ENCODE measurements at places on chromosomes 5 and 9.

DNA sequence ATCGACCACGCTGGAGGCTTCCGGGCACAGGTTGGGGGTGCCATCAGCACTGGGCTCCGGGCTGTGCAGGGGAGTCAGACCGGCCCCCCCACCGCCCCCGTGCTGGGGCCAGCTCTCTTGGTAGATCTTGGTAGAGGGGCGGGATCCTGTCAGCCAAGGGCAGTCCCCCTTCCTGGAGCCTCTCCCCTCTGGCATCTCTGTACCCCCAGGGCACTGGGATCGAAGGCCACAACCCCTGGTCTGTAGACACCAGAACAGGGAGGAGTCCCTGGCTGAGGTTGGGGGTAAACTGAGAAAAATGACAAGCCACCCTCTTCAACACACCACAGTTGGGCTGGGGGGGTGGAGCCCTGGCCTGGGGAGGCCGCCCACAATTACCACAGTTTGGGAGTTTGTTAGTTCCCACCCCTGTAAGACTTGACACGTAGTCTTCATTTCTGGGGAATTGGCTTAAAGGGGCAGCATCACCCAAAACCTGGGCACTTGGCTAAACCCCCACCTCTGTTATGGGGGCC, 882 bp downstream of the CERCAM start:
- no peak for DNase-seq

GRCh38 chr9:79395755-79396154, 176.0 kb upstream of the TLE4 start:
- peak; percentile 81 for DNase-seq

GRCh38 chr9:136196404-136197083, 8.4 kb downstream of the LHX3 start:
- DNase-seq, result peak; percentile 47

DNA sequence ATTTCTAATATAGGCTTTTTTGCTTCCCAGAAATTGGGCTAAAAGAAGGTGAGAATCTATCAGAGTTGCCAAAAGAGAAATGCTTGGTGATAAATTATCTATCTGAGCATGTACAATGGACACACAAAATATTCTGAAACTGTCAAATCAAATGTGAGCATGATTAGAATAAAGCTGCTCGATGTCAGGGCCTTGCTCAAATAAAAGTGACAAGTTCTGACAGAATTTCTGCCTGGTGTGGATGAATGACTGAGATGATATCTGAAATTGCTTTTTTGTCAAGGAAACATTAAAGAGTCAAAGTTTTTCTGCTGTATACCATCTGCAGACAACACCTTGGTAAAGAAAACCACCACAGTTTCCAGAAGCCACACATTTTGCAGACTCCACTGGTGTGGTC, 128.8 kb downstream of the GABRG2 start:
- no peak for DNase-seq

DNA sequence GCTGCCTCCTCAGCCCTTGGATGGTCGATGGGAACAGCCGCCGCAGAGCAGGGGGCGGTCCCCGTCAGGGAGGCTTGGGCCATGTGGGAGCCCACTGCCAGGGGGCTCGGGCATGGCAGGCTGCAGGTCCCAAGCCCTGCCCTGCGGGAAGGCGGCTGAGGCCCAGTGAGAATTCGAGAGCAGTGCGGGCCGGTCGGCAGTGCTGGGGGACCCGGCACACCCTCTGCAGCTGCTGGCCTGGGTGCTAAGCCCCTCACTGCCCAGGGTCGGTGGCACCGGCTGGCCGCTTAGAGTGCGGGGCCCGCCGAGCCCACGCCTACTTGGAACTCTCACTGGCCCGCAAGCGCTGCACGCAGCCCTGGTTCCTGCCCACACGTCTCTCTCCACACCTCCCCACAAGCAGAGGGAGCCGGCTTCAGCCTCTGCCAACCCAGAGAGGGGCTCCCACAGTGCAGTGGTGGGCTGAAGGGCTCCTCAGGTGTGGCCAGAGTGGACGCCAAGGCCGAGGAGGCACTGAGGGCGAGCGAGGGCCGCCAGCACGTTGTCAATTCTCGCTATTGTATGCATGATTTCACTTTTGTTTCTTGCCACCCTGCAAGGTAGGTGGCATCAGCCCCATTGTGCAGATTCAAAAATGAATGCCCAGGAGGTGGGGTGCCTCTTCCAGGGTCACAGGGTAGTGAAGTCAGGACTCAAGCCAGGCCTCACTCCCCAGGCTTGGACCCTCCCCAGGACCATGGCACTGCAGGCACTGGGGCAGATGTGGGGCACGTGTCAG, 48.6 kb downstream of the COL15A1 start:
- DNase-seq, result no peak

GRCh38 chr5:57566914-57567313, 84.3 kb upstream of the ACTBL2 start:
- no peak for DNase-seq

DNA sequence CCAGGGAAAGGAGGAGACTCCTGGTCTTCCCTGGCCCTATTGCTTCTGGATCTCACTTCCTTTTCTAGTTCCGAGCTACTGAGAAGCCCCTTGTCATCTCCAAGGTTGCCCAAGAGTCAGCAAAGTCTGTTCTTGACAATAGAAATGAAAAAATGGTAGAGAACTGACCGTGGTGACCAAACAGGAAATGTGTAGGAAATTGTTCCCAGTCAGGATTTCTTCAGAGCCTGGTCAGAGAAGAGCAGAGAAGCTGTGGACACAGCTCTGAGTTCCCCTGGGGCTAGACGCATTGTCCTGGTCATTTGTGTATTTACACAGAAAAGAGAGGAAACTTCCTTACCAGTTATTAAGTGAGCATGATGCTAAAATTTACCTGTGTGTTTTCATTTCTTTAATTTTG, 35.6 kb downstream of the S1PR3 start:
- no peak for DNase-seq

DNA sequence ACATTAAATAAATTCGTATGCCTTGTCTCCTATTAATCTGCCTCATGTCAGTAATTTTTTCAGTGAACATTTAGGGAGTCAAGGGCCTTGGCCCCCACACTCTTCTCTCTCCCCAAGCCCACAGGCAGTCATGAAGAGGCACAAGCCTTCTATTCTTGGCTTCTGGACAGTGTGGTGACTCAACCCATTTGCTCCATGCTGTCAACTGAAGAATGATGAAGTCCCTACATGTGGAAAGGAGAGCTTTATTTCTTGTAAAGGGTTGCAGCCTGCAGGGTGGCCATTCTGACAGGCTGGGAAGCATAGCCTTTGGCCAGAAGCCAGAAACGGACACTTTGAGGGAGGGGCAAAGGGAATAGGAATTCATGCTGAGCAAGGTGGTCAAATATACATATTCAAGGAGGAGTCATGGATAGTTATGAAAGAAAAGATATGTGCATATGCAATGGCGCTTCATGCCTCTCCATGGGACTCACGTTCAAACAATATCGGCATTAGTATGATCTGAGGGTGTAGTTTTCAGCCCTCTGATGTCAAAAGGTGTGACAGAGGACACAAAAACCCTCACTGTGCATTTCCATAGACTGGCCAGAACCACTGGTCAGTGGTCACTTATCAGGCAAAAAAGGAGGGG, 31.3 kb downstream of the ANKRA2 start:
- no peak for DNase-seq

DNA sequence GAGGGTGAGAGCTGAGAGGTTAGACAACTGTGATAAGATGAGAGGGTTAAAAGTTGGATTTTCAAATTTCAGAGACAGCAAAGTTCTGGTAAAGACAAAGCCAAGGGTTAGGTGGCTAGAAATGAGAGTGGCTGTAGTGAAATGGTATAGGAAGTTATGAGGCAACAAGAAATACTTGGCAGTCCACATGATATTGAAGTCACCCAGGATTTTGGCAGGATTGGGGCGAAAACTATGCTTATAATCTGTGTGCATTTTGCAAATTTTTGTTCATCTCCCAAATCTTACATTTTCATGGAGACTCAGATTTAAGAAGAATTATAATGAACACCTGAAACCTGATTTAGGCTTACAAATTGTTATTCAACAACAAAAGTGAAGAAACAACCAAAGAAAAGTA, 35.6 kb downstream of the C9 start:
- DNase-seq, result no peak

GRCh38 chr5:71782393-71782770, 63.3 kb downstream of the CARTPT start:
- DNase-seq, result no peak

GRCh38 chr5:28398185-28398584, 1359.8 kb upstream of the CDH9 start:
- no peak for DNase-seq

GRCh38 chr5:179599973-179600372, 23.5 kb downstream of the HNRNPH1 start:
- no peak for DNase-seq

DNA sequence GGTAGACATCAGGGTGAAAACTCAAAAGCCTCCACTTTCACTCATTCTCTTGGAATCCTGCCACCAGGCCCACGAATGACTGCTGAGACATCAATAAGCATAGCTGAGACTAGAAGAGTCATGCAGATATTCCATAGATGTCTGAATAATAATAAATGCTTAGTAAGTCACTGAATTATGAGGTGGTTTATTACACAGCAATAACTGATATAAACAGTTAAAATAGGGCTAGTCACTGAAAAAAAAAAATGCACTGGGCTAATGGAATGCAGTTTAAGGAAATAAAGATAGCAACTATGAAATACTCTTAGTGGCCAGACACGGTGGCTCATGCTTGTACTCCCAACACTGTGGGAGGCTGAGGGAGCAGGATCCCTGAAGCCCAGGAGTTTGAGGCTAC, 262.8 kb upstream of the CDH6 start:
- DNase-seq, result no peak

GRCh38 chr9:120912958-120913646, 13.5 kb downstream of the TRAF1 start:
- DNase-seq, result no peak

GRCh38 chr5:67063791-67064190, 132.8 kb downstream of the CD180 start:
- no peak for DNase-seq

GRCh38 chr5:142957528-142957927, 187.4 kb downstream of the ARHGAP26 start:
- no peak for DNase-seq

DNA sequence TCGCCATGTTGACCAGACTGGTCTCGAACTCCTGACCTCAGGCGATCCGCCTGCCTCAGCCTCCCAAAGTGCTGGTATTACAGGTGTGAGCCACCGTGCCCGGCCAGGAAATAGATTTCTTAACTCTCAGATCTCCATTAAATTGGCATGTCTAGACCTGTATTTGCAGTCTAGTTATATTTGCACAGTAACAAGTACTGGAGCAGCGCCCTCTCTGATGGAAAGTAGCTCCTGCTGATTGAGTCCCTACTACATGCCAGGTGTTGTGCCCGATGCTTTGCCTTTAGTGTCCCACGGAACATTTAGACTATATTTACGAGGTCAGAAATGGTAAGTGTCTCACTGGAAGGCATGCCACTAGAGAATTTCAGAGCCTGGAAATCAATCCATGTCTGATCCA, 15.8 kb upstream of the TMED9 start:
- DNase-seq, result no peak

- no peak for DNase-seq
Measured at GRCh38 chr9:6076851-6077250, 61.4 kb upstream of the RANBP6 start.

GRCh38 chr5:55231029-55231918, 2.1 kb downstream of the CCNO start:
- no peak for DNase-seq

DNA sequence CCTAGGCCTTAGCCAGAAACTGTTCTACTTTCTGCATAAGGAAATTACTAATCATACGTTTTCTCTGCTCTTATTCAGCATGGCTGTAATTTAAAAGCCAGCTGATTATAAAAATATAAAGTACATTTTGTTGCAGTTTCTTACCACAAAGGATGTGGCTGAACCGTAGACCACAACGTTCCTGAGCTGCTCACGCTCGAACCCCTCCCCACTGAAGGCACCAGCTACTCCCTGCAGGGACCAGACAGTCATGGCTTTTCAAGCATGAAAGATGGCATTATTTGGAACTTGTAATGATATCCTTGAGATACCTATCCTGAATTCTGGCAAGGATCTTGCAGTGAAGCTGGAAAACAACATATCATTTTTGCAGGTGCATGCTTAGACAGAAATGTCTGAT, 91.8 kb upstream of the DMRT1 start:
- no peak for DNase-seq

GRCh38 chr9:135033487-135033886, 54.0 kb upstream of the OLFM1 start:
- no peak for DNase-seq

- DNase-seq, result no peak
Measured at GRCh38 chr5:74469234-74469994, 171.1 kb downstream of the ENC1 start.

DNA sequence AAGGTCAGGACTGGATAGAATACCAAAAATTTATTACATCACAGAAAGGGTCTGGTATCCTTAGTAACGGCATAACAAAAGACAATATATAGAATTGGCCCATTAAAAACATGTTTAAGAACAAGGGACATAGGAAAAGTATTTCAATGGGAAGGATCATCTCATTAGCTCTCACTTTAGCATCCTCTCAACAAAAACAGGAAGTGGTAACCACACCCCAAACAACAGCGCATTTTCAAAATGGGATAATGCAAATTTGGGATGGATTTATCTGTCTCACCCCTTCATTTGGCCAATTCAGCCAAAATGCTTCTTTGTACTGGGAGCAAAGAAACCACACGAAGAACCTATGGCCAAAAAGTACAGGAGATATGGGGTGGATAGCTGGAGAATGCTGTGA, 9.8 kb upstream of the UGT3A1 start:
- DNase-seq, result no peak

GRCh38 chr5:93188876-93189485, 392.0 kb downstream of the NR2F1-AS1 start:
- no peak for DNase-seq

DNA sequence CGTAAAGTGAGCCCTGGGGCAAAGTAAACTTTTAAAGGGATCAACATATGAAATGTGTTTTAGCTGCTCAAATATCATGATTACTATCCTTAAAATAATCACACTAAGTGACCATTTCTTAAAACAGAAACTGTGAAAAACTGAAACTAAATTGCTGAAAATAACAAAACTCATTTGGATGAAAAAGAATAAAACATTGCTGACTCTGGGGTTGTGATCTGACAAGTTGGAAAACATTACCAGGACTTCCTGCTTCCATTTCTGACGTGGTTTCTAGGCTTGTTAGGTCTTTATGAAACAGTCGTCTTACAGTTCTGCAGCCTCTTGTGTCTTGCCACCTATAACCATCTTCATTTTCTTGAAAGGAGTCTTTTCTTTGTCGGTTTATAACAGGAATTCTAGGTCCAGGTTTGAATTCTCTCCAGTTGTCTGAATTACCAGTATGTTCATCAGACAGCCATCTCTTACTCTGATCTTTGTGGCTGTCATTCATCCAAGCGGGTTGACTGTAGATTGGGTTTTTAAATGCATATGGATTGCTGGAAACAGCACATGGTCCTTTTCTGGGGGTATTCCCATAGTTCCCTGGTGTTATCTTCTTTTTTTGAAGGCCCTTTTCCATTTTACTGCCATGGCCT, 1.7 kb downstream of the TUT7 start:
- no peak for DNase-seq

Measured in NCI-H2081 (cell line).